ENCODE measurements at places on chromosomes 7 and 10.
A peak's percentile ranks its signal among the peaks of the same experiment; 100 is the strongest.

DNA sequence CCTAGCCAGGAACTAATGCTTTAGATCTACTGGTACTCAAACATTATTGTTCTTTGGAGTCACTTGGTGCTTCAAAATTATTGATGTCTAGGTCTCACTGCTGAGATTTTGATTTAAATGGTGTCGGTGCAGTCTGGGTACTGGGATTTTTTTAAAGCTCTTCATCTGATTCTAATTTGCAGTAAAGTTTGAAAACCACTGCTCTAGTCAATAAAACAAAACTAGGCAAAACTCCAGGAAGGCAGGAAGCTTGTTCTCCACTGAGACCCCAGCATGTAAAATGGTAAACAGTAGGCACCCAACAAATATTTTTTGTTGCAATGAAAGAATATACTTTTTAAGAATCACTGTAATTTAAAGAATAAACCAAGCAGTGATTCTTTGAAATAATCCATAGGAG lies 49.7 kb downstream of the ADD3 start:
- no peak for DNase-seq

- DNase-seq, result no peak
Measured at GRCh38 chr10:31343009-31343408, 24.0 kb downstream of the ZEB1 start.

GRCh38 chr7:97064972-97065587 lies 40.4 kb upstream of the DLX5 start:
- no peak for DNase-seq

DNA sequence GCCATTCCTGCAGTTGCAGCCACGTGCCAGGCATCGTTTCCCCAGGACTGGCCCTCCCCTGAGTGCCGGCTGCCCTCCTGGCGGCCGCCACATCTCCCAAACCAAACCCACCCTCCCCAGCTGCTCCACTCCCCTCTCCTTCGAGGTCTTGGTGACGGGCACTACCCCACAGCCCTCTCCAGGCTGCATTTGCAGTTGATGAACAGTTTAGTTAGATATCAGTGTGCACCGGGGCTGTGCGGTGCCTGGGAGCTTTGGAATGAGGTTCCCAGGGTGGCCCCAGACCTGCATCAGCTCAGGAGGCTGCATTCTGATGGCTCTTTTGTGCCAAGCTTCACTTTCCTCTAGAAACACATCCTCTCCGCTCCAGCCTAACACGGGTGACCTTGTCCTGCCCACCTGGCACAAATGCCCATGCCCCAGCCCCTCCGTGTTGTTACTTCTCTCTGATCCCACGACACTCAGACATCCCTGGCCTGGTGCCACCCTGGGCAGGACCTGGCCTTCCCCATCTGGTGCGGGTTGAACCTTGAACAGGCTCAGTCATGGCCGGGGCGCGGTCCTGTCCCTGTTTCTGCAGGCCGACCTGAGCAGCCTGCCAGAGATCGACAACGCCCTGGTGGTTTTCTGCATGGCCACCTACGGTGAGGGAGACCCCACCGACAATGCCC lies 14.5 kb downstream of the TMEM120A start:
- DNase-seq, result no peak

DNA sequence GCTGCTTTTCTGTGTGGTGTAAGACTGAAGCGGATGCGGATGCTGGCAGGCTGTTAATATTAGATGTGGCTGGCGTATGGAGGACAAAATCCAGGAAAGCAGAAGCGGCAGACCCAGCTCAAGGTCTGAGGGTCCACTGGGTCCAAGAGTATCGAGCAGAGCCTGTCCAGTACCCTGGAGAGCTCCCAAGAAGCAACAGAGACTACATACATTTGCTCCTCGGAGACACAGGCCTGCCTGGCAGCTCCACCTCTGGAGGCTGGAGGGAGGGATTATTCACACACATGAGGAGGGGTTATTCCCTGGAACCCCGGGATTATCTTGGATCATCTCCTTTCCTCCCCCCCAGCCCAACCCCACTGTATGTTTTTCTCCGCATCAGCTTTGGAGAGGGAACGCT lies 31.3 kb upstream of the LOXL4 start:
- no peak for DNase-seq

- DNase-seq, result no peak
Measured at GRCh38 chr10:113626809-113627355, 37.0 kb downstream of the NRAP start.

GRCh38 chr10:132434405-132435005 lies 37.5 kb downstream of the PWWP2B start:
- no peak for DNase-seq

DNA sequence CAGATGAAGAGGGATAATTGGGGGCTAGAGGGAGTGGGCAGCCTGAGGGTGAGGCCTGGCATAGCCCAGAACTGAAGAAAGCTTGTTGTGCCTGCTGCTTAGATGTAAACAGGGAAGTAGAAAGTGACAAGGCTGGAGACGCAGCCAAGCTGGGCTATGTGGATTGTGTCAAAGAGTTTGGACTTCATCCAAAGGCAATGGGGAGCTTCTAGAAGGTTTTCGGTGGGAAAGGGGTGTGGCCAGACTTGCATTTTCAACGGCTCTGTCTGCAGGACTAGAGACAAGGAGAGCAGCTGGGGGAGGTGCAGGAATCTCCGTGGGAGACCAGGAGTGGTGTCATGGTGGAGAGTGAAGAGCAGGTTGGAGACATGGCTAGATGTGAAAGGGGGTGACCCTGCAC lies 48.8 kb downstream of the GOLGA7B start:
- DNase-seq, result no peak

GRCh38 chr7:19705663-19706062 lies 3.2 kb downstream of the POLR1F start:
- DNase-seq, result no peak

DNA sequence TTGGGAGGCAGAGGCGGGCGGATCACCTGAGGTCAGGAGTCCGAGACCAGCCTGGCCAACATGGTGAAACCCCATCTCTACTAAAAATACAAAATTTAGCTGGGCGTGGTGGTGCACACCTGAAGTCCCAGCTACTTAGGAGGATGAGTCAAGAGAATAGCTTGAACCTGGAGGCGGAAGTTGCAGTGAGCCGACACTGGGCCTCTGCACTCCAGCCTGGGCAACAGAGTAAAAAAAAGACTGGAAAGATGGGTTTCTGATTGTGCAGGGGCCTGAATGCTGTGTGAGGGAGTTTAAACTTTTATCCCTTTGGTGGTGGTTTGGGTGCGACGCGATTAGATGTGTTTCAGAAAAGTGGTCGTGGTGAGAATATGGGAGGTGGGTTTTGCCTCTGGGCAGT lies 1.8 kb downstream of the CHST12 start:
- no peak for DNase-seq

DNA sequence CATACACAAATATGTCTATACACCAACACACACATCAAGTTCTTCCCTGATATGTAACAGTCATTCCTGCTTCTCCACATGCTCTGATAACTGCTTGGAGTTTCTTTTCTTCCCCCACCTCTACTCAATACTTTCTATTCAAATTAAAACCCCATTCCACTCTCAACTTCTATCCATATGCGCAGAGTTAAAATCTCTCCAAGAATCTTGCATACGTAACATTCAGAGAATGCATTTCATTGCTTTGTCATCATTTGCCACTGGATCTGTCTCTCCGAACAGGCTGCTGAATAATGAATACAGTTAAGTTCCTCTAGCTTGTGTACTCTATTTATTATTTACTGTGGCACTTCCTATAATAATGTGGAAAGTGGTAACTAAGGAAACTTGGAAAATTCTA lies 68.8 kb downstream of the DGKB start:
- no peak for DNase-seq

- DNase-seq, result no peak
Measured at GRCh38 chr7:111080495-111081105, 10.3 kb upstream of the LRRN3 start.

GRCh38 chr7:20577441-20578071 lies 37.9 kb upstream of the ABCB5 start:
- no peak for DNase-seq

DNA sequence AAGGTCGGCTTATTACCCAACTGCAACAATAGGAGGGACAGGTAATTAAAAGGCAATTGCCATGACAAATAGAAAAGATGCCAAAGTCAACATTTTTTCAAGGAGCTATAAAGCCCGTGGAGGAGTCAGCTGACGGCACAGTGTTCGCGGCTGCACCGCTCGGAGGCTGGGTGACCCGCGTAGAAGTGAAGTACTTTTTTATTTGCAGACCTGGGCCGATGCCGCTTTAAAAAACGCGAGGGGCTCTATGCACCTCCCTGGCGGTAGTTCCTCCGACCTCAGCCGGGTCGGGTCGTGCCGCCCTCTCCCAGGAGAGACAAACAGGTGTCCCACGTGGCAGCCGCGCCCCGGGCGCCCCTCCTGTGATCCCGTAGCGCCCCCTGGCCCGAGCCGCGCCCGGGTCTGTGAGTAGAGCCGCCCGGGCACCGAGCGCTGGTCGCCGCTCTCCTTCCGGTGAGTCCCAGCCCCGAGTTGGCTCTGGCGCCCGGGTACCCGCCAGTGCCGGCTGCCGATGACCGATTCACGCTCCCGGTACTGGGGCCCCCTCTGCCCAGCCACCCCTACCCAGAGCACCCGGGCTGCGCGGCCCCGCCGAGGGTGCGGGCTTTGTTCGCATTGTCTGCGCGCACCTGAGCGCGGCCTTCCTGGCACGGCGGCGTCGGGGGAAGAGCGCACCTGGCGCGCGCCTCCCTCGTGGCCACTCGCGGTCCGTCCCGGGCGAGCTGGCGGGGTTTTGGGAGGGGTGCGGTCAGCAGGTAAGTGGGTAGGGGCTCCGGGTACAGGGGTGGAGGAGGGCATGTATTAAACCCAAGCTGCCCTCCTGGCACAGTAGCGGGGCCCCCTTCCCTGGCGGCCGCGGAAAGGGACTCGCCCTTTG lies at the start of gene VWA2:
Gene VWA2 (plus strand): TSS at position 138 of the 877 bp plus-strand sequence. CDS start 9,460 bp downstream, outside the sequence.
- no peak for DNase-seq

DNA sequence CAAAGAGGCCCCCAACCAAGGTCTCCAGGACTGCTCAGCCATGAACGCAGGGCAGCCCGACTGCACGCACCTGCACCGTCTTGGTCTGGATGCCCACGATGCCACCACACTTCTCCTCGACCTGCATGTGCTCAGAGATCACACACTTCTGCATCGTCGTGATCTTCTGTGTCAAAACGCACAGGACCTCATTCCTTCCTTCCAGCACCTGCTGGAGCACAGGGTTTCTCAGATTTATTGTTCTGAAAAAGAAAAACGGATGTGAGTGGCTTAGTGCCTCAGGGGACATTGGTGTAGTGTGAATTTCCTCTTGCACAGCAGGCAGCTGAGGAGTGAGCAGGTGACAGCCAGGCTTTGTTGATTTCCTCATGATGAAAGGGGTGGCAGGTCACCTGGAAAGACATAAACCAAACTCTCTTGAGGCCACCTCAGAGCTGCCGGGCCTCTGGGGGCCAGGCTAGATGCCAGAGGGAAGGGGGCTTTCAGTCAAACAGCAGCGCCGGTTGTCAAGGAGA lies 38.2 kb downstream of the GSDME start:
- no peak for DNase-seq

DNA sequence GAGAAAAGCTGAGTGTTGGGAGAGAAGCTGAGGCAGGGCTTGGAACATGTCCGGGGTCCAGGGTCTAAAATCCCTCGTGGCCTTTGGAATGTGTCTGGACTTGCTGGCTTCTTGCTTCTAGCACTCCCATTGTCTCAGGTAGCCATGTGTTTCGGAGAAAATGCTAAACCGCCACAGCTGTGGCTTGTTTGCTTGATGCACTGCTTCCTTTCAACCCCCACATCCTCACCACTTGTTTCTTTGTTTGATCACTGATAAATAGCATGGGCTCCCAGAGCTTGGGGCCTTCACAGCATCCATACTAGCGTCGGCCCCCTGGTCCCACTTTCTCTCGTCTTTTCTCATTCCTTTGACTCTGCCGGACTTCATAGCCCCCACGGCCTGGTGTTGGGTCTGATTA lies 102.7 kb downstream of the ANKRD26 start:
- DNase-seq, result no peak

- DNase-seq, result no peak
Measured at GRCh38 chr7:46932676-46933424, 649.1 kb downstream of the TNS3 start.

- DNase-seq, result no peak
Measured at GRCh38 chr10:119413471-119414080, 128.9 kb downstream of the RGS10 start.

GRCh38 chr7:131554880-131555516 lies 1.4 kb downstream of the PODXL start:
- no peak for DNase-seq

- no peak for DNase-seq
Measured at GRCh38 chr10:29210266-29210868, 78.5 kb upstream of the LYZL1 start.

DNA sequence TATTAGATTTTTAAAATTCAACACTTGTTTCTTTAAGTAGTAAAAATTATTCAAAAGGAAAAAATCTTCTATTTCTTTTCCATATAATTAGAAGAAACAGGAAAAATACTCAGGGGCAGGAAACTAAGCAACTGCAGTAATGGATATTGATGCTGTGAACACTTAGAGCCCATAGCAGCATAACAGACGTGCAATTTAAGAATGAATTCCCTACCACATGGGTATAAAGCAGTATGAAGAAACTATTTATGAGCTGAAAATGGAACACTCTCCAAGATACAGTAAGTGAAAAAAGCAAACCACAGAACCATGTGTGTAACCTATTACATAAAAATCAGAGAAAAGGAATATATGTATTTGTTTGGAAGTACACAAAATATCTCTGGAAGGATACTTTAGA lies 30.8 kb downstream of the ARHGAP19 start:
- DNase-seq, result no peak

- no peak for DNase-seq
Measured at GRCh38 chr10:131571865-131572264, 260.3 kb upstream of the TCERG1L start.

- DNase-seq, result no peak
Measured at GRCh38 chr7:121961089-121961867, 88.3 kb downstream of the PTPRZ1 start.

GRCh38 chr7:1093916-1094508 lies 6.1 kb downstream of the GPER1 start:
- DNase-seq, result no peak

- no peak for DNase-seq
Measured at GRCh38 chr10:90969121-90969534, 48.2 kb upstream of the ANKRD1 start.

DNA sequence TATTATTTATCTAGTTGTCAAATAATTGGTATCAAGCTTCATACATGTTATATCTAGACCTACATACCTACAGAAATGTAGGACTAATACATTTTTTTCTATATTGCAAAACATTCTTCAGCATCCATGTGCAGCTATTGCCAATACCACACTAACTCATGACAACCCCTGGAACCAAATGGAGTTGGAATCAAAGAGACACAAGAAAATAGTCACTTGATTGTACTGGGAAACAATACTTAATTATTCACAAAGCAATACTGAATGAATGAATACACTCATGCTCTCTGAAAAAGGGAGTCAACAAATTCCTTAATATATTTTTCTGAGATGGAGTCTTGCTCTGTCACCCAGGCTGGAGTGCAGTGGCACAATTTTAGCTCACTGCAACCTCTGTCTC lies 10.4 kb upstream of the CFAP43 start:
- peak; percentile 86 for DNase-seq

- DNase-seq, result no peak
Measured at GRCh38 chr7:128781126-128781525, 5.5 kb upstream of the OPN1SW start.

Measured in hippocampal formation (tissue), 2 donors.